ENCODE measurements at places on chromosomes 5 and 9.

GRCh38 chr5:31413030-31413812 is 118.7 kb downstream of the DROSHA start:
- no peak for DNase-seq

DNA sequence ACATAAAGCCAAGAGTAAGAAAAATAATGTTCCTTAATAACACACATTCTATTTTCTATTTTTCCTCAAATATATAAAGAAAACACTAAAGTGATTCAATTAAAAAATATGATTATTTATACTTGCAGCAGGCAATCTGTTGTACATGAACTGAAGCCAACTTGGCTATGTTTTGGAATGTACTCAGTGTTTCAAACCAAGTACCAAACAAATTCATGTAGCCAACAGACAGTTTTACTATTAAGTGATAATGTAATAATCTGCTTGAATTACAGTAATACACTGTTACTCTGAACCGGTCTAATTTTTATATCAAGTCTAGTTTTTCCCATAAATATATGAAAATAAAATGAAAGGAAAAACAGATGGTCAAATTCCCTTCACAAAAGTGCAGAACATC is 58.0 kb downstream of the CEP120 start:
- no peak for DNase-seq

DNA sequence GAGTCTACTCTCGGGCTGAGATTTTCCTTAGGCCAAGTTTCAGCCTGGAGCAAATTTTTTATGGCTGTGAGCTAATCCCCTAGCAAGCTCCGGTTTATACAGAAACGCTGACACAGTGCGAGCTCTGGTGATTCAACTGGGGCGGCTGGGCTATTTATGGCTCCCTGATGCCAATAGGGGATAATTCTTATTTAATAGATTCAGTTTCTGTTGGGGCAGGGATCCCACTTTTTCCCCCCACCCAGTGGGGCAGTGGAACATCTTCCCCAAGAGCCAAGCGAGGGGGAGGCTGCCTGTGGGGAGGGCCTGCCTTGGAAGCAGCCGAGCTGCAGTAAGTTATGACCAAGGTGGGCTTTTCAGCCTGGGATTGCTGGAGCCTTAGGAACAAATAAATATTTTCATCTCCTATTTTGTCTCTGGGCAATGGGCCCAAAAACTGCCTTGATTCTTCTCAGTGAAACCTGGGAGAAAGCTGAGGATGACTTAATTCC is 129.1 kb downstream of the MACROH2A1 start:
- DNase-seq: no peak

GRCh38 chr5:135759149-135759784 is 75.2 kb upstream of the SLC25A48 start:
- DNase-seq: no peak

DNA sequence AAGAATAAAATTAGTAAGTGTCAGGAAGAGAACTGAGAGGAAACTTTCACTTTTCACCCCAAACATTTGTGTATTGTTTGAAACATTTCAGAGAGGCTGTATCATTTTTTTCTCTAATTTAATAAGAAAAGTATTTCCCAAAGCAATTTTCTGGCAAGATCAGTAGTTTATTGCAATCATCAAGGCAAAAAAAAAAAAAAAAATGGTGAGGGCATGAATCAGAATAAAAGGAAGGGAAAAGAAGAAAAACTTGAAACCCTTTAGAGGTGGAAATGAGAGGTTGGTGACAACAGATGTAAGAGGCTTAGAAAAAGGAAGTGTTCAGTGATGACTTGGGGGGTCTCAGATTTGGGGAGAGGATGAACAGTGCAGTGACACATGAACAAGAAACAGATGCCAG is 13.3 kb downstream of the SHC3 start:
- no peak for DNase-seq

GRCh38 chr9:96253059-96253696 is 48.8 kb downstream of the HSD17B3 start:
- DNase-seq: no peak

DNA sequence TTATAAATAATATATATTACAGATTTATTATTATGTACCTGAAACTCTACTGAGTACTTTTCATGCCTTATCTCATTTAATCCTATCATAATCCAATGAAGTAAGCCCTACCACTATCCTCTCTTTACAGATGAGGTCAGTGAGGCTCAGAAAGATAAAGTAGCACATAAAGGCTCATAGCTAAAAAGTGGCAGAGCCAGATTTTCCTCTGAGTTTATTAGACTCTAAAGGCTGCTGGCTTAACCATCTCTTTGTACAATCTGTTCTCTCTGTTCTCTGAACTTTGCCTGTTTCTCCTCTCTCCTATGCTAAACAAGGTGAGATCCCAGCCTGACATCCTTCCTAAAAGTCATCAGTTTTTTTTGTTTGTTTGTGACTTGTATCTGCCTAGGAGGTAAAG is 311.2 kb downstream of the KCTD16 start:
- DNase-seq: no peak

Measured in midbrain (tissue), 1 donor.